Renal cortex interstitium (tissue), 15 donors: ENCODE measurements at places on chromosomes 16 and 17.

- DNase-seq, result no peak
Observed at GRCh38 chr16:89132194-89133005, 38.7 kb downstream of the ACSF3 start.

DNA sequence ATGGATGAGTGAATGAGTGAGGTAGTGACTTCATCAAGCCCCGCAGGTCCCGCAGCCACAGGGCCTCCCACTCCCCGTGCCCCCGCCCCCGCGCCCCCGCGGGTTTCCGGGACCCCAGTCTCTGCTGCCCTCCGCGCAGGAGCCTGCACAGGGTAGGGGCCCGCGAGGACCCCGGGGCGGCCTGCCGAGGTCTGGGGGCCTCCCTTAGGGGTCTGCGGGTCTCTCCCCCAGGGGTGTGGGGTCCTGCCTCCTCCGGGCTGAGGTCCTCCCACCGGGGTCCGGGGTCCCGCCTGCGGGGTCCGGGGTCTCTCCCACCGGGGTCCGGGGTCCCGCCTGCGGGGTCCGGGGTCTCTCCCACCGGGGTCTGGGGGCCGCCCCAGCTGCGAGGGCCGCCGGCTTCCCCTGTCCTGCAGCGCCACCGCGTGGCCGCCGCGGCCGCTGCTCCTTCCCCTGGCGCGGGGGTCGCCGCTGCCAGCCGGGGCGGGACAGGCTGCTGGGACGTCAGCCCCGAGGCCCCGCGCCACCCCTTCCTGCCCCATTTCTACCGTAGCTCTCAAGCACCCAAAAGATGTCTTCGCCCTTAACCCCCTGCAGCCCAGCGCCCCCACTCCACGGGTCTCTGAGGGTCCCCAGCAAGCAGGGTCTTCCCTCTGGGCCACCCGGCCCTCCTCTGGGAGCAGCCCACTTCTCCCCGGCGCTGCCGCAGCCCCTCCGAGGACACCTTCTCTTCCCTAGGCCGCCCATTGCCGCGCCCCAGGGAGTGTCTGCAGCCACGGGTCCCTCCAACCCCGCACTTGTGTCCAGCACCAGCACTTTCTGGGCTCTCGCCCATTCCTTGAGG is 10.4 kb upstream of the CHMP6 start:
- DNase-seq, result no peak

- no peak for DNase-seq
Observed at GRCh38 chr17:41652461-41652970, 28.1 kb upstream of the KRT17 start.

- DNase-seq, result no peak
Observed at GRCh38 chr17:9306086-9306485, 269.5 kb downstream of the STX8 start.

DNA sequence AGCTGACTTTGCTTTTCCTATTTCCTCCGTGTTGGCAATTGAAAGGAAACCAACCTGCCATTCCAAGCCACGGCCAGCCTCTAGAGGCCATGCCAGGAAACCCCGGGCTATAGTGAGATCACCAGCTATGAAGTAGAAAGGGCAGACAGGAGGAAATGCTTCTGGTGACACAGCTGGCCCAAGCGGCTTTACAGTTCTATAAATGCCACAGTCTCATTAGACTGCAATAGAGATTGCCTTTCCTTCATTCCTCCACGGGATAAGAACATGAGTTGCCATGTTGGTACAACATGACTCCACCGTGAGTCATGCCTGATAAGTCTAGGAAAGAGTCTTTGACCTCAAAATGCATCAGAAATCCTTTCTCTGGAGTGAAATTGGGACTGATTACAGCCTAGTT is 384.9 kb downstream of the GRIN2A start:
- no peak for DNase-seq

DNA sequence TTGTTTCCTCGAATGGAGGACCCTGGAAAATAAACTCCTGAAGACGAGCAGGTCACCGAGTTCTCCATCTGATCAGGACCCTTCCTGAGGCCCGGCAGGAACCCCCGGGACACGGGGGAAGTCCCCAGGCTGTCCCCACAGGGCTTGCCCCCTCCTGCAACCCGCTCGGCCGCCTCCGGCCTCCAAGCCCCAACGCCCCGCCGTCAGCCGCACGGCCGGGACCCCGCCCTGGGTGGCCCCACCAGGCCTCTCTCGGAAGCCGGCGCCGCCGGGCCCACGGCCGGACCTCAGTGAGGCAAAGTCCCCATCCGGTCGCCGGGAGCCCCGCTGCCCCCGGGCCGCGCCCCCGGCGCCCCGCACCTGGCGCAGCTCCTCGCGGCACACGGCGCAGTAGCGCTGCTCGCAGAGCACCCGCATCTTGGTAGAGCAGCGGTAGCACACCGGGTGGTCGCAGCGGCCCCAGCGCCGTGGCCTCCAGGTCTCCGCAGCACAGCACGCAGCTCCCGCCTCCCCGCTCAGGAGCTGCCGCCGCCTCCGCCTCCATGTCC is 383 bp downstream of the ZNF598 start:
- no peak for DNase-seq

GRCh38 chr16:73735954-73736353 is 560.7 kb upstream of the PSMD7 start:
- no peak for DNase-seq

GRCh38 chr17:37770631-37771518 is 26.0 kb upstream of the HNF1B start:
- no peak for DNase-seq

DNA sequence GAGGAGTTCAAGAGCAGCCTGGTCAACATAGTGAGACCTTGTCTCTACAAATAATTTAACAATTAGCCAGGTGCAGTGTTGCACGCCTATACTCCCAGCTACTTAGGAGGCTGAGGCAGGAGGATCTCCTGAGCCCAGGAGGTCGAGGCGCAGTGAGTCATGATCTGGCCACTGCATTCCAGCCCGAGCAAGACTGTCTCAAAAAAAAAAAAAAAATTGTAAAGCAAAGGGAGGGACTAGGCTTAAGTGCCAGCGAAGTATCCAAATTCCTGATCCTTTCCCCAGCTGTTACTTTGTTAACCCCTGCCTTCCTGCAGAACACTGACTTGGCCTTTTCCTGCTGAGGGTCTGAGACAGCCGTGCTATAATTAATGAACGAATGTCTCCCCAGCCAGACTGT is 2.7 kb downstream of the GDPD3 start:
- no peak for DNase-seq
